ENCODE measurements at places on chromosomes 6 and 20.

DNA sequence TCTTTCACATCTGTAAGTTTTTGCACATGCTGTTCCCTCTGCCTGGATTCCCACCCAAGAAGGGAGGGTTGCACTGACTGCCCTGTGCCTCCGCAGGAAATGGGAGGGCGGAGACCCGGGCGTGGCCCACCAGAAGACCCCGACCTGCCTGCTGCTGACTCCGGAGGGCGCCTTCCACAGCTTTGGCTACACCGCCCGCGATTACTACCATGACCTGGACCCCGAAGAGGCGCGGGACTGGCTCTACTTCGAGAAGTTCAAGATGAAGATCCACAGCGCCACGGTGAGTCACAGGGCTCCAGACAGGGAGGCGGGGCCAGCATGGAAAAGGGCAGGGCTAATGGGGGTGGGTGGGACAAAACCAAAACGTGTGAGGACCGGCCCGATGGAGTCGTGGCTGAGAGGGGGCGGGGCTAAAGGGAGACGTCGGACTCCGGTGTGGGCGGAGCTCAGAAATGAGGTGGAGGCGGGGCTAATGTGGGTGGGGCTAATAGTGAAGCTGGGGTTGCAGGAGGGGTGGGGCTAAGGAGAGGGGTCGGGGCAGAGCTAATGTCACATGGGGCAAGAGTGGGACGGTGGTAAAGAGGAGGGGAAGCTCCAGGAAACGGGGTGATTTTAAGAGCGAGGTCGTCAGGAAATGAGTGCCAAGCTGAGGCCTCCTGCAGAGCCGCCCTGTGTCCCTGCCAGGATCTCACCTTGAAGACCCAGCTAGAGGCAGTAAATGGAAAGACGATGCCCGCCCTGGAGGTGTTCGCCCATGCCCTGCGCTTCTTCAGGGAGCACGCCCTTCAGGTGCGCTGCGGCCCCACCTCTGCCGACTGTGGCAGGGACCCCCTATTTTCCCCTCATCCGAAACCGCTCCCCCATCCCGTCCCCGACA is 12.6 kb downstream of the HSPA12B start:
- peak; percentile 39 for DNase-seq

GRCh38 chr20:24938498-24938897 is 10.6 kb upstream of the CST7 start:
- no peak for DNase-seq

DNA sequence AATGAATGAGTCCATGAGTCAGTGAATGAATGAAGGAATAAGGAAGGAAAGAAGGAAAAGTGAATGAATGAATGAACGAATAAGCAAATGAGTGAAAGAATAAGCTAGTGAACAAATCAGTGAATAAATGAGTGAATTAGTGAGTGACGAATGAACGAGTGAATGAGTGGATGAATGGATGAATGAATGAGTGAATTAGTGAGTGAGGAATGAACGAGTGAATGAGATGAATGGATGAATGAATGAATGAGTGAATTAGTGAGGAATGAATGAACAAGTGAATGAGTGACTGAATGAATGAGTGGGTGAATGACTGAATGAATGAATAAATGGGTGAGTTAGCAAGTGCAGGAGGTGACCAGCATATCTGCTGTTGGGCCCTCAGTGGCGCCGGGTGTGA is 3.8 kb downstream of the SRMS start:
- no peak for DNase-seq

DNA sequence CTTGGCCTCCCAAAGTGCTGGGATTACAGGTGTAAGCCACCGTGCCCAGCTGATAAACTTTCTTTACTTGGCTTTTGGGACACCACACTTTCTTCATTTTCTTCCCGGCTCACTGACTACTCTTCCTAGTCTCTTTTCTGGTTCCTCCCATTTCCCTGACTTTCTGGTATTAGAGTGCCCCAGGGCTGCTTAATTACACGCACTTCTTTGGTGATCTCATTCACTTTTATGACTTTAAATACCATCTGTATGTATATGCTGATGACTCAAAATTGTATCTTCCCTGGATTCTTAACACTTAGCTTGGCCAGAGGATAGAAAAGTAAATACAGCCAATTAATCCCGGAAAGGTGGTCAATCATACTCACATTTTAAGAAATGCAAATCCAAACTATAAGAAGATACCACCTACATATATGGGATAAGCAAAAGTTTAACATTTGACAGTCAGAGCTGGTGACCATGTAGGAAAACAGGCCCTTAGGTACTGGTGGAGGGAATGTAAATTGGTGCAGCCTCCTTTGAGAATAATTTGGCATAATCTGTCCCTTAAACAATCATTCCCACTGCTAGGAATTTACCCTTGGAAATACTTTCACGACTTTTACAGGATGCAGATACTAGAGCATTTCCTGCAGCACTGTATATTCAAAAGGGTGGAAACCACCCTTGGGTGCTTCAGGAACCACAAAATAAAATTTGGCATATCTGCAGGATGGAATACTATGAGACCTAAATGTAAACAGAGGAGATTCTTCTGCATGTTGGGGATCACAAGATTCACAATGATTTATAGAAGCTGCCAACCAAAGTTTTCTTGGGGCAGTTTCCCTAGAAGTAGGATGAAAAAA is 9.4 kb upstream of the NANP start:
- no peak for DNase-seq

GRCh38 chr6:135932651-135933050 is 81.2 kb downstream of the PDE7B start:
- no peak for DNase-seq

- no peak for DNase-seq
These were observed 25.3 kb upstream of the TBC1D20 start for GRCh38 chr20:487655-488054.

- no peak for DNase-seq
These were observed 165.0 kb downstream of the TBC1D7 start for GRCh38 chr6:13163161-13163944.

DNA sequence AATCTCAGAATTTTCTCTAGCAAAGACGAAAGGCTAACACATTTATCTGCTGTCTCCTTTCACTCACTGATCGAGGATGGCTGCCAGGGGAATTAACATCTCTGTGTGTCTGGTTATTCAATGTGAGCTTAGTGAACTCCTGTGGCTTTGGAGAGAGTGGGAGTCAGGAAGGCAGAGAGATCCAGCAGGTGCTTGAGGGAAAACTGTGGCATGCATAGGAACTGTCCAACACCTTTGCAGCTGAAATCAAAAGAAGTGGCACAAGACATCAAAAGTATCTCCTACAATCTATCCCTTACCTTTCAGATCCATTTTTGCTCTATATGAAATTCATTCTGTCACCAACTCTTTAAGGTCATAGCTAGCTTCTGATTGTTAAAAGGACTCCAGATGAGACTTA is 11.8 kb upstream of the FAM184A start:
- no peak for DNase-seq

DNA sequence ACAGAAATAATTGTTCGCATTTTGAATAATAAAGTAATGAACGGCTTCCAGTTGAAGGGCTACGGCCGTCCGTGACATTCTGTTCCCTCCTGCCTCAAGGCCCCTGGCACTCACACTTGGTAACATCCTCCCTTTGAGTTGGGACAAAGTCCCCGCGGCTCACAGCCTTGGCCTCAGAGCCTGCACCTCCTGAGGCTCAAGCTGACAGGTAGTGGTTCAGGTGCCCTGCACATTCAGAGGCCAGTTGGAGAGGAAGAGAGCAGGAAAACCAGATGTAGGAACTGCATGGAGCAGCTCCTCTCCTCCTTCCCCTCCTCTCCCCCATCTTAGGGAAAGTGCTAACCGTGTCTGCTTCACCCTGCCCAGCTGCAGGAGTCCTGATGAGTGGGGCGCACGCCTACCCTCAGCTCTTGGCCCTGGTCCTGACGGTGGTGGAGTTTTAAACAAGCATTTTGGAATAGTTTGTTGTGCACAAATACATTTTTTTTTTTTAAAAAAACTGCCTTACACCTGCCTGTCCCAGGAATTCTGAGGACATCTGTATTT is 393.1 kb downstream of the SMOC2 start:
- DNase-seq: no peak

DNA sequence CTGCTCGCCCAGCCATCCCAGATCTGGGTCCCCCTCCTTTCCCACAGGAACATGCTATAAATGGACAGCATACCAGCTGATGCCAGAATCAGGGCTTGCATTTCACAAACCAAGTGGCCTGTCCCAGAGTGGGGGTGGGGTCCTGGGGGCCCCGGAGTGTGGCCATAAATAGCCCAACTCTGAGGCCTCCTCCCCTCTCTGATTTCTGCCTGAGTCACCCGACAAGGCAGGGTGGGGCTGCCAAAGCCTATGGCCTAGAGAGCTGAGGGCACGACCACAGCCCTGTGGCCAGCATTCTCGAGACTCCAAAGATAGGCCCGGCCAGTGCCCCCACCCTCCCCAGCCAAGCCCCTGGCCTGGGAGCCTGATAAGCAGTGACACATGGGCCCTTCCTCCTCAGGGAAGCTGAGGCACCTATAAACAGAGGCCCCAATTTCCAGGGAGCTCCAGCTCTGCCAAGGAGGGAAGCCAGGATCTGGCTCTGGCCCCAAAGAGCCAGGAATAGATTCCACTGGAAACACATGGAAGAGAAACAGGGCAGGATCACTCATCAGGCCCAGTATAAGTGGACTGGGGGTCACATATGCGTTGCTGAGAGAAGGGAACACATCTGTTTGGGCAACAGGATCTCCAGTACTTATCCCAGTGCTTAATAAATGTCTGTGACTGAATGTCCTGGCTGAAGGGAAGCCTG is 20.3 kb downstream of the SNTA1 start:
- no peak for DNase-seq

DNA sequence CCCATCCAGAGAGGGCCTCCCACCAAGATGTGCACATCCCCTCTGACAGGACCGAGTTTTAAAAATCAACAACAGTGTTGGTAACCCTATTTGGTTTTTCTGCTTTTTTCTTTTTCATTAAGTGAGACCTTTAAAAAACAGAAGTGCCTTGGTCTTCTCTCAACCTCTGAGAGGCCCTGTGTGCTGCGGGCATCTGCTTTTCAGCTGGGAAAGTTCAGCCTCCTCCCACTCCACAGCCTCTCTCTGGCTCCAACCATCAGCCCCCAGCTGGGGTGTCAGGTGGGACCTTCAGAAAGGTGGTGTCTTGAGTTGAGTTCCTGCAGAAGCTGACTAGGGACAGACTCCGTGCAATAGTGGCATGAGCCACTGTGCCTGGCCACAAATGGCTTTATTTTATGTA is 64.6 kb upstream of the ZMYND8 start:
- no peak for DNase-seq

DNA sequence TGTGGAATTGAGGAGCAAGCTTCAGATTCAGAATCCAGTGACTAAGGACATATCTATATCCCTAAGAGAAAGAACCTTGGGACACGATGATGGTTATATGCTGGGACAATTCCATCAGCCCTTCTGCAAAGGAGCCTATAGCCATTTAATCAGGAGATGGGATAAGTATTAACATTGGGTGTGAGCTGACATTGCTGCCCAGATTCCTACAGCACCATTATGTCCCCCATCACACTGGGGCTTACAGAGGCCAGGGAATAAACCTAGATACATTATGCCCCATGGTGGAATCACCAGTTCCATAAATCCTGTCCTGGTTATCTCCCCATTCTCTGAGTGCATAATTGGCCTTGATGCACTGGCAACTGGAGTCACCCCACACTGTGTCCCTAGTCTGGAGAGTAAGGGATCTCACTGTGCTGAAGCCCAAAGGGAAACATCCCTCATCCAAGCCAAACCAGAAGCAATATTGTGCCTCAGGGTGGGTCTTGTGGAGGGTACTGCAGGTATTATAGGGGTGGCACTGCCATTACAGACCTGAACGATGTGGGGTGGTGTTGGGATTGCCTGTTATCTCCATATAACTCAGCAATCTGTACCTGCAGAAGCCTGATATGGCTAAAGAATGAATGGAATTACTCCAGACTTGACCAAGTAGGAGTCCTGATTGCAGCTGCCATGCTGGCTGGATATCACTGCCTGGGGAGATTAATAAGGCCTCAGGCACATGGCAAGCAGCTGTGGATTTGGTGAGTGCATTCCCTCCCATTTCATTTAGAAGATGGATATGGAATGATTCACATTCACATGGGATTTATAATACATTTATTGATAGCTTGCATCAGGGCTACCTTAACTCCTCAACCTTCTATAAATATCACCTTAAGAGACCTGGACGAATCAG is 5.0 kb downstream of the HLA-A start:
- DNase-seq: no peak

GRCh38 chr6:112906726-112907125 is 559.6 kb downstream of the RFPL4B start:
- no peak for DNase-seq

GRCh38 chr6:44608175-44608574 is 220.7 kb downstream of the CDC5L start:
- DNase-seq: no peak
